ENCODE measurements at places on chromosomes 13 and 19.

DNA sequence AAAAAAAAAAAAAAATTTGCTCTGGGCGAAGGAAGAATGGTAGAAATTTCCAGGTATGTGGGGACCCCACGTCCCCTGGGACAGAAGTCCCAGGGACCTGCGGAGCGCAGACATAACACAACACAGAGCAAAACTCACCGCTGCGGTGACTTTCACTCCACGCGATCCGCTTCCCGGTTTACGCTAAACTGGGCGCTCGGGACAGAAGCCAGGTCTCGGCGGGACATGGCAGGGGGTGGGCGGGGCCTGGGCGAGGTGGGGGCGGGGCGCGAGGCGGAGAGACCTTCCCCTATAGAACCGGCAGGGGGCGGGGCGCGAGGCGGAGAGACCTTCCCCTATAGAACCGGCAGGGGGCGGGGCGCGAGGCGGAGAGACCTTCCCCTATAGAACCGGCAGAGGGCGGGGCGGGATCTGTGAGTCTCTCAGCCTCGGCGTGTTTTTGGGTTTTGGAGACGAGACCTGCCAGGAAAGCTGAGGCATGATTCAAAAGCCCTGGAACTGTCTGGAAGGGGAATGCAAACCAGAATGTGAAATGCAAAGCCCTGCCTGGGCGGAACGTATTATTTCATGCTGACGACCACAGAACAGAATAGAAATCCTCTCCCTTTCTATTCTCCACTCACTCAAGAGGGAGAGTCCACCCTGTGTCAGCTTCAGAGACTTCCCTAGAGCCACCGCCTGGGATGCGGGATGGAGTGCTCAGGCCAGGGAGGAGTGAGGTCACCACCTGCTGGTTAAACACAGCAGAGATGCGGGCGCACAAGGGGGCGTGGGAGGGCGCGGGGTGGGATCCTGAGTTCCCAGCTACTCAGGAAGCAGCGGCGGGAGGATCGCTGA lies 20.2 kb upstream of the ERVV-1 start:
- DNase-seq = peak; percentile 80

DNA sequence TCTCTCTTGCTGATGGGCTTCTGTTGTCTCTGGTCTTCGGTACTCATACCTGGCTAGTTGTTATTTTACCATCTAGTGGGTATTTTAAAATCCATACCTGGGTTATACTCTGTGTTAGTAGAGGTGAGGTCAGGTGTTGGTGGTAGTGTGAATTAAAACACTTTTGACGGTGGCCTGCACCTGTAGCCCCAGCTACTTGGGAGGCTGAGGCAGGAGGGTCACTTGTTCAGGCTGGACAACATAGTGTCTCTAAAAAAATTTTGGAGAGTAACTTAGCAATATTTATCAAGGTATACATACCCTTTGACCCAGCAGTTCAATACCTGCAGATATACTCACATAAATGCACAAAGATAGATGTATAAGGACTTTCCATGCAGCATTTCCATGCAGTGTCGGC lies 55.4 kb downstream of the GSX1 start:
- no peak for DNase-seq

DNA sequence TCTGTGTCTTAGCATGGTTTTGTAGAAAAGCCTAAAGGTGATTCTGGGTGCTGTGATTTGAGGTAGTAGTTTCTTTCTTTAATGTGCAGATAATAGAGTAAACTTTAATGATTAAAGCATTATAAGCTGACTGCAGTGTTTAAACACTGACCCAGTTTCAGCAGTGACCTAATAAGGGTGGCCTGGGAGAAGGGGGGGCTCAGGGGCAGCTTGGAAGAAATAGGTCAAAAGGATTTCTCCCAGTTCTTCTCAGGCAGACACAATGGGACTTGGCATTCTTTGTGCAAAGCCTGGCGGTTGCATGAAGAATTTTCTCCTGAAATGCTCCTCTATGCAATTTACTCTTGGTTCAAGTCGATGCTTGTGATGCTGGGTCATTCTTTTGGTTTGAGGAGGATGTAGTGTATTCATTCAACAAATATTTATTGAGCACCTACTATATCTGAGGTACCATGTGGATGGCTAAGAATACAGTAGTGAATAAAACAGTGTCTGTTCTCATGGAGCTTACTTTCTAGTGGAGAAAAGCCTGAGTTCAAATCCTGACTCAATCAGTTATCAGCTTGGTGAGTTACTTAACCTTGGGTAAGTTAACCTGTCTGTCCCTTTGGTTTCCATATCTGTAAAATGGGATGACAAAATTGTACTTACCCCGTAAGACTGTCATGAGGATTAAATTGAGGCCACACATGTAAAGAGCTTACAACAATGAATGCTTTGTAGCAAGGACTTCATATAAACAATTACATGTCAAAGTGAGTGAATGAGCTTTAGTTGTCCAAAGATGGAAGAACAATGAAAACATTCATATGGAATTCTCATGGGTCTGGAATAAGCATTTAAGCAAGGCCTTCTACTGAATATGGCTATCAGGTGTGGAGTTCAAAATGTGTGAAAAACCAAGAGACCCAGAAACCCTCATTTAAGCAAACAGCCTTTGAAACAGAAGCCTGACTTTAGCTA lies 210.2 kb downstream of the KCNRG start:
- no peak for DNase-seq

DNA sequence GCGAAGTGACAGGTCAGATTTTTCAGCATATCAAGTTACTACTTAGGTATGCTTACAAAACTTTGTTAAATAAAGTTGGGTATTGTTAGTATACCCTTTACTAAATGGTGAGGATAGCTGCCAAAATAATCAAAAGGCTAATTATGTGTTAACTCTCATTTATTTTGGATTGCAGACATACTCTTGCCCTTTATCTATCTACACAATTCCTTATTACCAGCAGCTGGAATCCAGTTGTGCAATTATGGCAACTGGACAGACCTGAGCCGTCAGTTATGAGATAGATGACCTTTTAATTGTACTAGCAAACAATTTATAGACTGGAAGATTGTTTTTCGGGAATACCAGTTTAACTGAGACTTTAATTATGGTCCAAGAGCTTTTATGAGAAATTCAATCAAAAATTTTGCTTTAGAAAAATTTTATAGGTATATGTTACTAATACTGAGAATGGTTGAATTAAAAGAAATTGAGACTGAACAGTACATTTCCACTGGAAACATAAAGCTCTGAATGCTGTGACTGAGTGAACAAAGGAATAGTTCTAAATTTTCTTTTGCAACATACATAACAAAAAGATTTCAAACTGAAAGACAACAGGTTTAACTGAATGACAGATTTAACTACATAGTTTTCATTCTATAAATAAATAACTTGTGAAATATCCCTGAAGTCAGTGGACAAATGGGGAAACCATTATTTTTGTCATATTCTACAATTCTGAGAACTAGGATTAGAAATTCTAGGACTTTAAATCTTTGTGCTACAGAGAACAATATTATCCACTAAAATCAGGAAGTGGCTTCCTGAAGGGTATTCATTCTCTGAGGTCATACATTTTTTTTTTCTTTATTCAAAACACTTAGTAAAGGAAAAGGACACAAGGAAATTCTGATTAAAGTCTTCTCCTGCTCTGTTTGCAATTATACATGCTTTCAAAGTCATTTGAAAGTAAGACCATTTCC lies 97.4 kb downstream of the ZC3H13 start:
- DNase-seq = no peak

DNA sequence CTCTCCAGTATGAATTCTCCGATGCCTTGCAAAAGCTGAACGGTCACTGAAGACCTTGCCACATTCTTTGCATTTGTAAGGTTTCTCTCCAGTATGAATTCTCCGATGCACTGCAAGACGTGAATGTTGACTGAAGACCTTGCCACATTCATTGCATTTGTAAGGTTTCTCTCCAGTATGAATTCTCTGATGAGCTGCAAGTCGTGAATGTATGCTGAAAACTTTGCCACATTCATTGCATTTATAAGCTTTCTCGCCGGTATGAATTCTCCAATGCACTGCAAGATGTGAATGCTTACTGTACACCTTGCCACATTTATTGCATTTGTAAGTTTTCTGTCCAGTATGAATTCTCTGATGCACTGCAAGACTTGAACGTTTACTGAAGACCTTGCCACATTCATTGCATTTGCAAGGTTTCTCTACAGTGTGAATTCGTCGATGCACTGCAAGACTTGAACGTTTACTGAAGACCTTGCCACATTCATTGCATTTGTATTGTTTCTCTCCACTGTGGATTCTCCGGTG lies 20.0 kb upstream of the ZNF841 start:
- no peak for DNase-seq

DNA sequence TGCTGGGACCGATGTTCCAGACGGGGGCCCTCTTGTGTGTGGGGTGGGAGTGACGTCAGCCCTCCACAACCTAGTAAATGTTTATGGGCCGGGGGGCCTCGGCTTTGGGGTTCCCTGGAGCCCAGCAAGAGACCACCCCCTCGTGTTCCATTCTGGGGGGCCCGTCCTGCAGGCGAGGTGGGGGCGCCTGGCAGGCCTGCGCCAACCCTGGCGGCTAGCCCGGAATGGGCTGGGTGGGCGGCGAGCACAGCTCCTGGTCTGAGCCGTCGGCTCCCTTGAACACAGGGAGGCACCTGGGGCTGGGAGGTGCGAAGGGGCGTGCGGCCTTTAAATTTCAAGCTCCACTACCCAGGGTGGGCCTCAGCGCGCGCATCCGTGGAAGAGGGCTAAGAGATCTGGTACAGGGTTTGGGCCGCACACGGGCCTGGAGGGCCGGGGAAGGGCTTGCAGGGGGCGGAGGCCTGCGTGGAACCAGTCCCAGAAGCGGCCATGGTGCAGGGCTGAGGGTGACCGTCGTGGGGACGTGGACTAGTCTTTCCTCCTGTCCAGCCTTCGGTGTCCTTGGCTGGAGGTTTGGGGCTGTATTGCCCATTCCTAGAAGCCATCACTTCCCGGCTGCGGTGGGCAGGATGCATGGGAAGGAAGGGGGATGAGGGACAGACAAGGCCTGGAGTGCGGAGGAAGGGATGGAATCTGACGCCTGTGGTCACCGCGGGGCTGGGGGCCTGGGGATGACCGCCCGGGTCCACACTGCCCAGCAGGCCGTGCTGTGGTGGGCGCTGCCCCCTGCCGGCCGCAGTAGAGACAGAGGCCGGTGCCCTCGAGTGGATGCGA lies 11.4 kb downstream of the NDUFA11 start:
- DNase-seq = peak; percentile 52

- no peak for DNase-seq
These were observed 11.1 kb downstream of the ZSCAN1 start for GRCh38 chr19:58044886-58045285.

DNA sequence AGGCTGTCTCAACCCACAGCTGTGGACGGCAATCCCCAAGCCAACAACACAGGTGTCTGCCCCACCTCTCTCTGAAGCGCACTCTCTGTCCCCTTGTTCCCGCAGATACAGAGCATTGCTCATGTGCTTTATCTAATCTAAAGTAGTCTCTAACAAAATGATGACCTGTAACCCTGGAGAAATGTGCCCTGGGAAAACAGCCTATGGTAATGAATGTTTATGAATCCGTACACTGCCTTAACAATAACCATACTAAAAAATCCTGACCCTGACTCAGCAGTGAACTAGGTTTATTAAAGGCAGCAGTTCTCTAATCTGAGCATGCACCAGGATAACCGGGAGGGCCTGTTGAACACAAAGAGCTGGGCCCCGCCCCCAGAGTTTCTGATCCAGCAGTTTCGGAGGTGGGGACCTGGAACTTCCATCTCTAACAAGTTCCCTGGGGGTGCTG lies 50.7 kb upstream of the SLC15A1 start:
- DNase-seq = no peak

DNA sequence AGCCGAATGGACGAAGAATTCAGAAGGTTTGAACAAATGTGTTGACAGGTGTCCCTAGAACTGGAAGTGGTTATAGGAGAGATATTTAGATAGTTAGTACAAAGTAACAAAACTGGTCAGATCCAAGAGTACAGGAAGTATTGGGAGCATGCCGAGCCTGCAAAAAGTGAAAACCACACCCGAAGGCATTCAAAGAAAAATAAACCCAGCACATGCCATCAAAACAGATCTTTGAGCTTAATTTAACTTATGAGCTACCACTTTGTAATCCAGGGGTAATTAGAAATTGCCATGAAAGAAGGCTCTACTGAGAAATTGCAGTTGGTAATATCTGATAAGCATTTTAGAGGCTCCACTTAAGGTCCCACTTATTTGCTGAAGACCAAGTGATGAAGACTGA lies 214.2 kb downstream of the DNAJC15 start:
- no peak for DNase-seq

DNA sequence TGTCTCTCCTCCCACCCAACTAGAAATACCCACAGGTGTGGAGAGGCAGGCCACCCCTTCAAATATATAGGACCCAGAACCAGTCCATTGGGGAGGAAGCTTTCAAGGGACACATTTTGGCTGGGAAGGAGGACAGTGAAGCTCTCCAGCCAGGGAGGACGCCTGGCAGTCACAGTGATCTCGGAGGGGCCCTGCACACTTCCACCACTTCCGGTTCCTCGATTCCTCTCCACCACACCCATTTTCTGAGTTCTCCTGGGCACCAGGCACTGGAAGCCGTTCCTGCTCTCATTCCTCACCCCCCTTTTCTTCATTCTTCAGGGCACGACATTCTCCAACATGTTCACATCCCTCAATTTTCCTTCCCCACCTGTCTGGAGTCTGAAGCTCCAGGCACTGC lies 30.4 kb upstream of the CEACAM21 start:
- DNase-seq = no peak

All from activated naive CD8-positive, alpha-beta T cell treated with anti-CD3 and anti-CD28 coated beads, Interleukin-2, amount 10 ng/mL, durations not matched to agents 7 days and 5 days (primary cell).